ENCODE measurements at places on chromosomes 4 and X.

- DNase-seq = no peak
These were observed 282.2 kb upstream of the KLF3 start for GRCh38 chr4:38381788-38382187.

- no peak for DNase-seq
These were observed 68.7 kb downstream of the CRMP1 start for GRCh38 chr4:5824227-5824626.

- DNase-seq = no peak
These were observed 43.7 kb upstream of the MED14 start for GRCh38 chrX:40778861-40779575.

DNA sequence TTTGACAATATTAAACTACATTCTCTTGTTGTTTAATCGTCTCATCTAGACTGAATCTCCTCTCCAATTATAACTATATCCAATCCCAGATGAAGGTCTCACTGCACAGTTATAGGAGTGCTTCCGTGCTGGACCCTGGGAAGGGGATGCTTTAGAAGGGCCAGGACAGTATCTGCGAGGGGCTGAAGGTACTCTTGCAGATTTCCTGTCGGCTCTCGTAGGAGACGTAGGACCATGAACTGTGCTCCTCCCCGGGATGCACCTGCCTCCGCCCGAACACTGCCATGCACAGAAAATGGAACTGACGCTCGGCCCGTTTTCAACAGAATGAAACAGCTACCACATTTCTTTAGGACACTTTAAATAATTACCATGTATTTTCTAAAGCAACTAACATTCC is 39.4 kb downstream of the FAT1 start:
- no peak for DNase-seq

GRCh38 chrX:23548164-23548563 is 119.1 kb upstream of the PRDX4 start:
- no peak for DNase-seq

- DNase-seq = no peak
These were observed 64.5 kb downstream of the DKK2 start for GRCh38 chr4:106971636-106972035.

- DNase-seq = no peak
These were observed 10.3 kb downstream of the AFAP1 start for GRCh38 chr4:7929118-7929951.

- DNase-seq = no peak
These were observed 244.3 kb downstream of the ARHGAP10 start for GRCh38 chr4:147975933-147976928.

DNA sequence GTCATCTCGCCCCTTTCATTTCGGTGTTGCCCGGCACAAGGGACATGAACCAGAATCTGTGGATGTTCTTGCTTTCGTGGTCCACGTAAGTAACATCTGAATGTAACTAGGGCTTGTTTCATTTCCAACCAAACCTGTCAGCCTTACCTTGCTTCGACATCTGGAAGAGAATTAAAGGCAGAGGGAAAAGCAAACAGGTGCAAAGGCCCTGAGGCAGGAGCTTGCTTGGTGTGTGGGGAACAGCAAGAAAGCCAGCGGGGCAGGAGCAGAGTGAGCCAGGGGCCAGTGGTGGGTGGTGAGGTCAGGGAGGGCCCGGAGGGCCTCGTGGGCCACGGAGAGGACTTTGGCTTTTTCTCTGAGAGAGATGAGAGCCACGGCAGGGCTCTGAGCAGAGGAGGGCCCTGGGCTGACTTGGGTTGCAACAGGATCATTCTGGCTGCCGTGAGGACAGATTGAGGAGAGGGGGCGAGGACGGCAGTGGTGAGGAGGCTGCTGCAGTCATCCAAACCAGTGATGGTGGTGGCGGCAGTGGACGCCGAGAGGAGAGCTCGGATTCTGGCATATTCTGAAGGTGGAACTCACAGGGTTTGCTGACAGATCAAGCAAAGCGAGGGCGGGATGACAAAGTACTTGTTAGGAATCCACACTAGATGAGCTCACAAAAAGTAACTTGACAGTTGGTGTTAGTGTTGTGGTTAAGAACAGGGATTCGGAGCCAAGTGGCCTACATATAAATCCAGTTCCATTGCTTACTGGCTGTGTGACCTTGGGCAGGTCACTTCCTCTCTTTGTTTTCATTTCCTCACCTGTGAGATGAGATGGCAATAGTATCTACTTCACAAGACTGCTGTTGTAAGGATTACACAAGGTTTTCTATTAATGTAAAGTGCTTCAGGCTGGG is 6.8 kb upstream of the WDR13 start:
- DNase-seq = no peak

DNA sequence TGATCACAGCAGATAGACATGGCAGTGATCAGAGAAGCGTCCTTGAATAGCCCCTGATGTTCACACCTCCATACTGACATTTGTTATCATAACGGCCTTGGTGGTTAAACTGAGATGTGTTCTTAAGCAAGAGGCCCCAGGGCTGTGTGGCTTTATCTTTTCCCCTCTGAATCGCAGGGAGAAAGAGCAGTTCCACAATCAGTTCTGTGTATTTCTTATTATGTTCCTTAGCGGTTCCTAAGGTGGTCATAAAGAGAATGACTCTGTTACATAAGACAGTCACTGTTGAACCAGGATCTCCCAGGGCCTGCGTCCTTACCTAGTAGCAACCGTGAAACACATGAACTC is 52.8 kb upstream of the CBR4 start:
- DNase-seq = no peak

- DNase-seq = no peak
These were observed 1.8 kb downstream of the RNF128 start for GRCh38 chrX:106728337-106728736.

GRCh38 chr4:150008546-150008945 is 69.7 kb upstream of the DCLK2 start:
- DNase-seq = no peak

DNA sequence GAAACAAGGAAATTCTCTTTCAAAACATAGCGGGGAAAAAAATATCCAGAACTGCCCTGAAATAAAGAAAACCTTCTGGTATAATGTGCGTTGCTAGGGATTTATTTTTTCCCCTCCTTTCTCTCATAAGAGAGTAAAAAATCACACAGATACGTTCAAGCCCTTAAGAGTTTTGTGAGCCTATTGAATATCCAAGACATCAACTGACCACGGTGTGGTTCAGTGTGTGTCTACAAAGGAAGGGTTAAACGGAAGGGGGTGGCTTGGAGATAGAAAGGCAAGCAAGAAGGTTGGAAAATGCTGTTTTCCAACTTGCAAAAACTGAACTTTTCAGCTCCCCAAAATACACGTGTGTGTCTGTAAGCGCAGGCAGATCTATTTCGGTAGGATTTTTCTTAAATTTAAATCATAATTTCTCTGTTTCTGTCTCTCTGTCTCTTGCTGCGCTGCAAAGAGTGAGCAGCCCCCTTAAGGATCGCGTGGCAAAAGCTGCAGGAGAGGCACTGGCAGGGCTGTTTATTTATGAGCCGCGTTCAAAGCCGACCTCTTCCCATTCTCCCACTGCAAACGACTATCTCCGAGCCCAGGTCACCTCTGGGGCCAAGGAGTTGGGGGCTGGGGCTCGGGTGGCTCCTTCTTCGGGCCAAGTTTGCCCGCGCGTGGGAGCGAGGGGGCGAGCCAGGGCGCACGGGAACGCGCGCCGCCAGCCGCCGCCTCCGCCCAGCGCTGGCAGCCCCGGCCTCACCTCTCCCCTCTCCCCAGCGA is 492 bp upstream of the SLIT2 start:
- DNase-seq = no peak

- no peak for DNase-seq
These were observed 60.5 kb downstream of the TBC1D14 start for GRCh38 chr4:6969826-6970800.

- no peak for DNase-seq
These were observed 415.0 kb downstream of the CFAP47 start for GRCh38 chrX:36334572-36334971.

DNA sequence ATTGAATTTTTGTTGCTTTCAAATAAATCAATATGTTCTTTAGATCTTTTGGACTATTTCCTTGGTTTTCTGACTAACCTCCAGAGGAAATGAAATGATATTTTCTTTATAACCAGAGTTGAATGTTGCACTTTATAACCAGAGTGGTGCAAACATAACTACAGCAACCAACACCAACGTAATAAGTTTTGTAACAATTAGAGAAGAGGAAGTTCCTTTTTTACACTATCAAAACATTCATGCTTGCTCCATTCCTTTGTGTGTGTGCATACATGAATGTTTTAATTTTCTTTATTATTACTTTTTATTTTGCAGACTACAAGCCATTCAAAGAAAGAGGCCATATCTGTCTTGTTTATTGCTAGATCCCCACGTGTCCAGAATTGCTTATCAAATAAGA is 193.0 kb upstream of the PPP3CA start:
- DNase-seq = no peak

DNA sequence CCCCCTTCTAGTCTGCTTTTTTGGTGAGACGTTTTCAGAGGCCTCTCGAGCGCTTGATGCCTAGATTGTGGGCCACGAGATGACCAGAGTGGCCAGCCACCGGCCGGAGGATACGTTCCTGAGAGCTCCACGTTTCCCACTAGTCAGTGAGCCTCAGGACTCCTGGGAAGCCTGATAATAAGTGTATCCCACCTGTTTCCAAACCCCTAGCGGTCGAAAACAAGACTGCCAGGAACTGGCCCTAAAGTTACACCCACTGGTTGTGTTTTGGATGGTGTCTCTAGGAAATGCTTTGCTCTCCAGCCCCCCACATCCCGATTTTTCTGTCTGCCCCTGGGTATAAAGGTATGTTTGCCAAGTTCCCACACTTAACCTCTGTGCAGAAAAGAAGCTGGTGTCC is 4.6 kb upstream of the RS1 start:
- no peak for DNase-seq

GRCh38 chrX:153029875-153030274 is 26.4 kb upstream of the PNMA3 start:
- DNase-seq = no peak

DNA sequence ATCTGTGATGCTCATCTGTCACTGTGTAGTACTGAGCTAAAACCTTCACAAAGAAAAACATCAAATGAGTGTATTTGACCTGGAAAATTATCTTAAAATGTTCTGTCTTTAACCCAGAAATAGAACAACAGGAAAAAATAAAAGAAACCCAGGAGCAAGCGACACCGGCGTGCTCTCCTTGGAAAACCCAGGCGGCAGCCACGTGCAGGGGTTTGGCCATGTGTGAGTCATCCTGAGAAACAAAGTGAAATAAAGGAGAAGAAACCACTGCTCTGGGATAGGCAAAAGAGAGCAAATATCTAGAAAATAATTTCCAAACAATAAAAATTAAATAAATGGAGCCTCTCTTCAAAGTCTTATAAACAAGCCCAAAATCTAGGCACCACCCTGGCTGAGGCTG is 20.0 kb upstream of the TMEM128 start:
- no peak for DNase-seq

- DNase-seq = no peak
These were observed 128.0 kb downstream of the DCLK2 start for GRCh38 chr4:150206265-150206664.

DNA sequence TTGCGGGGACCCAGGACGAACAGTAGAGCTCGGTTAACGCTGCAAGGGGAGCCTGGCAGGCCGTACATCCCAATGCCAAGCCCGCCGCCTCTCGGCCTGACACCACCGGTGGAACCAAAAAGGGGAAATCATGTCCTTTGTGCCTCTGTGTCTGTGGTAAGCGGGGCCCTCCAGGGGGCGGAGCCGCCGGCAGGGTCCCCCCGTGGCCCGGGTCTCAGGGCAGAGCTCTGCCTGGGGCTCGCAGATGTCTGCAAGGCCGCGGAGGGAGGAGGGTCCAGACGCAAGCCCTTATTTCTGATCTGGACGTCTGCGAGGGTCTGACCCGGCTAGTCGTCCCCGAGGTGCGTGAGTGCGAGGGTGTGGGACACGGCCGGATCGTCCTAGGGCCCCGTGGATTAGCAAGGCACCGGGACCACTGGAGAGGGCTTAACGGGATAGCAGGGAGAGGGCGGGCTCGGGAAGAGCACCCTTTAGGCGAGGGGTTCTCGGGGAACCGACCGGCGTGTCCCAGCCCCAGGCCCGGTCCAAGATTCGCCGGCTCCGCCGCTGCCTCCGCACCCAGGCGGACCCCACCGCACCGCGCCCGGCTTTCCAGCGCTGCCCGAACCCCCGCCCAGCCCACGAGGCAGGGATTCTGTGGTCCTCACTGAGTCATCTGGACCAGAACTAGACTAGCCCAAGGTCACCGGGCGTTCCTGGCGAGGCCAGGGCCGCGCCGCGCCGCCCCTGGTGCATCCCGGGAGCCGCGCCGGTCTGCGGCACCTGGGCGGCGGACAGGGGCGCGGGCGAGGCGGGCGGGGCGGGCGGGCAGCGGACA is 863 bp upstream of the FAM193A start:
- DNase-seq = peak; percentile 48

DNA sequence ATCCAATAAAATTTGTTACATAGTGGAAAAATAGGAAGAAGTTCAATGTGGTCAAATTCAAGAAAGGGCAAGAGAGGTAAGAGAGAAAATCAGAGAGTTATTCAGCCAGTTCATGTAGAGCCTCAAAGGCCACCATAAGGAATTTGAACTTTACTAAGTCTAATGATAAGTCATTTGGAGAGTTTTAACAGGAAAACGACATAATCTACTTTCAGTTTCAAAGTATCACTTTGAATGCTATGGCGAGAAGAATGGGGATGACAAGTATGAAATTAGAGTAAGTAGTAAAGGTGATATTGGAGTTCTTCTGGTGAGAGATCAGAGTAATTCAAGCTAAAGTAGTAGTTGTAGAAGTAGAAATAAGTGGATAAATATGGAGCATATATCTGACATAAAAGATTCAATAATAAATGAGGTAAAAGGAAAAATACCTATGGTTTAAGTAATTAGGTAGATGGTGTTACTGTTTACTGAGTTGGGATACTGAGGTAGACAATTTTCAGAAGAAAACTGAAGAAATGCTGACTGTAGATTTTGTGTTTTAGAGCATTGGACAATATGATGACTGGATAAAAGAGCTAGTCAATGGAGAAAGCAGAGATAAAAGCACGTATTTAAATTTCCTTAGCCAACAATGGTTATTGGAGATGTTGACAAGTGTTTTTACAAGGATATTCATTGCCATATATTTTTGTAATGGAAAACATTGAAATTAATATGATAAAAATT is 331.7 kb upstream of the ADGRL3 start:
- DNase-seq = no peak

DNA sequence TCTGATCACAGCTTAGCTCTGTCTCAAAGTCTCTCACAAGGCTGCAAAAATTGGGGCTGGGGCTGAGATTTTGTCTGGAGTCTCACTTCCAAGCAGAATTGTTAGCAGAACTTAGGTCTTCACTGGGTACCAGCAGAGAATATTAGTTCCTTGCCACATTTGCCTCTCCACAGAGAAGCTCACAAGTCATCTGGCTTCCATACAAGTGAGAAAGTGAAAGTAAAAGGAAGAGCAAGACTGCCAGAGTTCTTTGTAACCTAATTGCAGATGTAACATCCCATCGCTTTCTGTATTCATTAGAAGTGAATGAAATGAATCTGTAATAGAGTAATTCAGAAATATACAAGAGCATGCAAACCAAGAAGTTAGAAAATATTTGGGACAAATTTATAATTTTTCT is 624.1 kb upstream of the GNPDA2 start:
- DNase-seq = peak; percentile 52

- DNase-seq = no peak
These were observed 1849.2 kb downstream of the STIM2 start for GRCh38 chr4:28709891-28710290.

- DNase-seq = no peak
These were observed 41.6 kb upstream of the UGT2B7 start for GRCh38 chr4:69054578-69055200.
